T-cell (primary cell): ENCODE measurements at places on chromosomes 5 and 9.
A peak's percentile ranks its signal among the peaks of the same experiment; 100 is the strongest.

- DNase-seq = no peak
These were observed 45.6 kb downstream of the FOXI1 start for GRCh38 chr5:170151097-170151831.

GRCh38 chr5:9149988-9150387 lies 395.9 kb downstream of the SEMA5A start:
- no peak for DNase-seq

- no peak for DNase-seq
These were observed 151.9 kb downstream of the NTRK2 start for GRCh38 chr9:84821431-84821830.

- DNase-seq = no peak
These were observed 5.9 kb upstream of the LRRC14B start for GRCh38 chr5:185095-186070.

DNA sequence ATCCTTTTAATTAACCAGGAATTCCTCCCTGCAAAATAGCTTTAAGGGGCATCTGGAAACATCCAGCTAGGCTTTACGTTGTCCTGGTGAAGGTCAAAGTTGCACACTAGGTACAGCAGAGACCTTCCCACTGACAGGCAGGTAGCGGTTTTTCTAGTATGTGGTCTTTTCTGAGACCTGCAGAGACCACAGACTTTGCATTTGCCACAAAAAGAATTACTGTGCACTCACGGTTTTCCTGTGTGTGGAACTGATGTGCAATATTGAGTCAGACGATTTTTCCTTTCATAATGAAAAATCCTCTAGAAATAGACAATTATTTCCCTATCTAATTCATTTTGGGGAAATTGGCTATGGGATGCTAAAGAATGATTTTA lies 417.0 kb upstream of the ADAMTSL1 start:
- no peak for DNase-seq

GRCh38 chr5:90644132-90644531 lies 85.5 kb downstream of the ADGRV1 start:
- no peak for DNase-seq

DNA sequence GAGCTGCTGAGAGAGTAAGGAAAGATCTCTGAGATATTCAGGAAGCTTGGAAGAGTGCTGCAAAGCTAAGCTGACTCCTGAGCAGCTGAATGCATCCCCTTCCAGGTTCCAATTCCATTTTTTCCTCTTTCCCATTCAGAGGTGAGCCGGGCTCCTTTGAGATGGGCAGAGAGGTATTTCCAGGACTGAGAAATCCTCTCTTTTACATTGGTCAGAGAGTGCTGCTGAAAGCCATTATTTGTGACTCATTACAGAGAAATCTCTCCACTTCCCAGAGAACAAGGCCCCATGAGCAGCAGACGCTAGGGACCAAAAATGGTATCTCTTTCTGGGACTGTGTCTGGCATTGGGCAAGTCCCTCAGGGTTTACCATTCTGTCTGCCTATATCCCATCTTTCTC lies 3.7 kb downstream of the MCTP1 start:
- no peak for DNase-seq

DNA sequence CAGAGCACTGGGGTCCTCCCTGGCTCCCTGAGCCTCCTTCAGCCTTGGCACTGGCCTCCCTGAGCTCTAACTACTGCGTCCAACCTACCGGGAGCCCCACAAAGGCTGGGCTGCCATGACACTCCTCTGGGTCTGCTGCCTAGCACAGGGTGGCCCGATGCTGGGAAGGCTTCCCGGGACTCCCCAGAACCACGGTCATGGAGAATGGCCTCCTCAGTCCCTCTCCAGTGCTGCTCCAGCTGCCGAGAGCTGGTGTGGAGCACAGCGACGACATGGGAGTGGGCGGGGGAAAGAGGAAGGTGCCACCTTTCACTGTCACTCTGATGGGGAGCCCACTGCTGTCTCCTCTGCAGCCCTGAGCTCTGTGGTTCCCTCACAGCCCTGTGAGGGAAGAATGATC lies 61.5 kb upstream of the RNF130 start:
- DNase-seq = no peak

GRCh38 chr9:137774775-137775386 lies 102.7 kb upstream of the CACNA1B start:
- DNase-seq = no peak

GRCh38 chr5:137573376-137573775 lies 74.2 kb upstream of the SPOCK1 start:
- DNase-seq = no peak

DNA sequence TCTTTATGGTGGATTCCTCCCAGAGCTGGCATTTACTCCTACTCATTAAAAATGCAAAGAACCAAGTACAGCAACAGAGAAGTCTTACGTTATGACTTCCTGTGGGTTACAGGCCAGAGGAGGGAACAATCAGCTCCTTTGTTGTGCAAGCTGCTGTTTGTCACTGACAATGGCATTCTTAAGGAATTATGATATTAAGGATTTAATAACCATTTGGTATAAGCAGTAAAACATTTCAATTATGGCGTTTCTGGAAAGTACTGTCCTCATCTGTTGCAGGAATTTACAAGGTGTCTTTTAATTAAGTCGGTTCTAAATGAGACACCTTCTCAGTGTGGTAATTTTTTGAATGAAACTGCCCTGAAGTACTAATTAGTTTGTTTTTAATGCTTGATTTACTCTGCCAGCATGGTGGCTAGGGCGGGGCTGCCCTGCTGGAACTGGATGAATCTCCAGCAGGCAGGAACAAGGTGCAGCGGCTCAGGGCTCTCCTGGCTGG lies 49.1 kb upstream of the VDAC1 start:
- no peak for DNase-seq

- DNase-seq = no peak
These were observed 55.3 kb downstream of the GADD45G start for GRCh38 chr9:89659891-89660685.

GRCh38 chr5:153902016-153902415 lies 136.7 kb downstream of the FAM114A2 start:
- DNase-seq = no peak

GRCh38 chr5:17234374-17234773 lies 16.9 kb downstream of the BASP1 start:
- DNase-seq = no peak

DNA sequence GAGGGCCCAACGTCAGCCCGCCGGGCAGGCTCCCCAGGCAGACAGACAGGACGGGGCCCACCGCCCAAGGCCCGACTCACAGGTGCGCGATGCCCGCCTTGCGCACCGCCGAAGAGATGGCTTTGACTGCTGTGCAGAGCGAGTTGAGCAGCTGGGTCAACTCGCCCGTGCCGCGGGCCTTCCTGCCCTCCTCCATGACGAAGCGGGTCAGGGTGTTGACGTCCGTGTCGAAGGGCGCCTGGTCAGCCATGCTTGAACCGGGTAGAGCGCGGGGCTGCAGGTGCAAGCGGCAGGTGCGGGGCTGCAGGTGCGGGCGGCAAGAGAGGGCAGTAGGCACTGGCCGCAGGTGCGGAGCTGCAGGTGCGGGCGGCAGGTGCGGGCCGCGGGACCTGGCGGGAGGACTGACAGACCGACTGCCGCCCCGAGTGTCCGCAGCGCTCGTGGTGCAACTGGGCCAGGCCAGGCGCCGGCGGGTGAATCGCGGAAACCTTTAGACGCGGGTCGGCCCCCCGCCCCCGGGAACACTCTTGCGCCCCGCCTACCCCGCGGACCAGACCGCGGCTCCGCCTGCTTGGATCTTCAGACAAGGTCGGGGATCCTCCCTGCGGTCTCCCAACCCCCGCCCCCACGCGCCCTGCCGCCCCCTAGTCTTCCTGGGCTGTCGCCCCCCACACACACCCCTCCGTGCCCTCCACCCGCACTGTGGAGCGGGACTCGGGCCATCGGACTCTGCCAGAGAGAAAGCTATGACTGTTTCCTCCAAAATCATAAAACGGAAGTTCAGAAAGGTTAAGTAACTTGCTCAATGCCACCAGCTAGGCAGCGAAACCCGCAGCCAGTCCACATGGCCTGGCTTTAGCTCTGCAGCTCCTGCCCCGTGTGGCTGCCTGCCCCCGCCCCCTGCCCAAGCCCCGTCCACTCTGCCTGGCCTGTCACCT lies at the start of gene FBP1:
FBP1 (minus strand) TSS at position 458 of the 938 bp plus-strand sequence; CDS start at position 250, 208 bp downstream.
- DNase-seq = peak; percentile 51

DNA sequence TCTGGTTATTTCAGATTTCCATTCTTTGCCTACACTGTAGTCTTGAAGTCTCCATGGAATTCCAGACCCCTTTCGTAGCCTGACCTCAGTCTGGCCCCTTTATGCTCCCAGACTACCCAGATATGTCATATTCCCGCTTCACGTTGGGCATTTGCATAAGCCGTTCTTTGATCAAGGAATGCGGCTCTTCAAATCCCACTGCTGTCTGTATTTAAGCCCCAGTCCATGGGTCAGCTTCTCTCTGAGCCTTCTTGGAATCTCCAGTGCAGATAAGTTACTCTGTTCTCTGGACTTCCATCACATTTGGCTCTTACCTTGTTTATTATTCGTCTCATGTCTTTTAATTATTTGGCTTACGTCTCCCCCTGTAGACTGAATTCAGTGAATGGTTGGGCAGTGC lies 97.4 kb downstream of the PARP8 start:
- no peak for DNase-seq

DNA sequence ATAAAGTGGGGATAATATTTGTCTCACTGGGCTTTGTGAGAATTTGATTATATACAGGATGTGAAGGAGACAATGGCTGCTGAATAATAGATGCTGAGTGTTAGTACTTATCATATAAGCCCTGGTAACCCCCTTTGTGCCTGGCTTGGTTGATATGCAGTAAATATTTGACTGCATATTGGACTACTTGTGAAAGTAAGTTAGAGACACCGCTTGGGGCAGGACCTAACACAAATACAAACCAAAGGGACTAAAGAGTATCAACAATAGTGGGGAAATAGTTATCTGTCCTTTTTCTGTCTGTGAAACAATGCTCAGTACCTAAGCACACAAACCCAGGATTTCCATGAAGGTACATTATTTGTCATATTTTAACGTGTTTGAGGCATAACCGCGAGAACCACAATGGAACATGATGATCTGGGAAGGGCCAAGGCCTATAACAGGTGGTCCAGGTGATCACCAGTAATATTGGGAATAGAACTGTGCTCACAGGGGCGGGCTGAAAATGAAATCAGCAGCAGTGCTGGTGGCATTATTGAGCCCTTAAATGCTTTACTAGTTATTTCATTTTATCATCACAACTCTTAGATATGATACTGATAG lies 138.2 kb upstream of the SMARCA2 start:
- DNase-seq = no peak
